Cerebellar cortex (tissue), 1 donor: ENCODE measurements at places on chromosomes 2 and 18.

DNA sequence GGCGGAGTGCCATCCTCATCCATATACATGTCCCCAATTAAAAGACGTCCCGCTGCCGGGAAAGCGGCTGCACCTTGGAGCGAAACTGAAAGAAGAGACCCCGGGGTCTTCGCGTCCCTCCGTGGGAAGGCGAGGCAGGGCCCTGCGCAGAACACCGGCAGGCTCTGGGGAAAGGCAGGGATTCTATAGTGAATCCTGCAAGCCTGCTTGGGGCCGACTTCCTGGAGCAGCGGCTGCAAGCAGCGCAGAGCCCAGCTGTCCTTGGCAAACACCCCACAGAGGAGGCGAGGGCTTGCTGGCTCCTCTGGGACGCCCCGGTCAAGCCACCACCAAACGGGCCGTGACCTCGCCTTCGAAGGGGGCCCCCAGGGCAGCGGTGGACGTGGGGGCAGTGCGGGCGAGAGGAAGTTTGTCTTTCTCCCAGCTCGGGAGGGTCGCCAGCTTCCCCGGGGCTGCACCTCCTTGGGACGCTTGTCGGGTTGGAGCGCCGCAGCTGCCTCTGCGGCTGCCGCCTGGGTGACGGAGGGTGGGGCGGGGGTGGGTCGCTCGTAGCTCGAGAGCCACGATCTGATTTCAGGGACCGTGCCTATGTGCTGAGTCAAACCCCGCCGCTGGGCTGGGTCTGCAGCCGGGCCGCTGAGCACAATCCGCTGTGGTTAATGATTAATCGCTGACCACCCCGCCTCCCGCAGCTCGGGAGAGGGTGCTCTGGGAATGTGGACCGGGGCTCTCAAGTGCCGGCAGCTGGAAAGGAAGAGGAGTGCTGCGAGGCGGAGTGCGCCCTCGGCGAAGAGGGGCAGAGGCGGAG is 486 bp upstream of the GPR39 start:
- DNase-seq, result no peak

GRCh38 chr18:12569791-12570190 is 88.1 kb downstream of the SPIRE1 start:
- no peak for DNase-seq

- DNase-seq, result no peak
Observed at GRCh38 chr18:22094358-22094734, 75.0 kb upstream of the GATA6 start.

DNA sequence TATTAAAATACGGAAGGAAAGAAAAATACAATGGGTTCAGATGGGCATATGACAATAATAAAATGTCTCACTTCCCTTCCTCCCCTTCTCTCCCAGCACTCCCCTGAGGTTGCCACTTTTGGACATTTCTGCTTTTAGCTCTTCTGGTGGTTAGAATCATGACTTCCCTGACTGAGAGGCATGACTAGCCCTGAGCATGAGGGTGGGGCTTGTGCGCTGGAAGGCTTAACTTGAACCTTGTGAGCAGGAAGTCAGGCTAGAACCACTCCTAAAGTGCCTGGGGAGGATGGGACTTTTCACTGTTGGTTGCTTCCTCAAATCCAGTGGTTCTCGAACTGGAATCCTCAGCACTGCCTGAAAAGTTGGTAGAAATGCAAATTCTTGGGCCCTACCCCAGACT is 19.7 kb upstream of the ARHGAP25 start:
- DNase-seq, result no peak

DNA sequence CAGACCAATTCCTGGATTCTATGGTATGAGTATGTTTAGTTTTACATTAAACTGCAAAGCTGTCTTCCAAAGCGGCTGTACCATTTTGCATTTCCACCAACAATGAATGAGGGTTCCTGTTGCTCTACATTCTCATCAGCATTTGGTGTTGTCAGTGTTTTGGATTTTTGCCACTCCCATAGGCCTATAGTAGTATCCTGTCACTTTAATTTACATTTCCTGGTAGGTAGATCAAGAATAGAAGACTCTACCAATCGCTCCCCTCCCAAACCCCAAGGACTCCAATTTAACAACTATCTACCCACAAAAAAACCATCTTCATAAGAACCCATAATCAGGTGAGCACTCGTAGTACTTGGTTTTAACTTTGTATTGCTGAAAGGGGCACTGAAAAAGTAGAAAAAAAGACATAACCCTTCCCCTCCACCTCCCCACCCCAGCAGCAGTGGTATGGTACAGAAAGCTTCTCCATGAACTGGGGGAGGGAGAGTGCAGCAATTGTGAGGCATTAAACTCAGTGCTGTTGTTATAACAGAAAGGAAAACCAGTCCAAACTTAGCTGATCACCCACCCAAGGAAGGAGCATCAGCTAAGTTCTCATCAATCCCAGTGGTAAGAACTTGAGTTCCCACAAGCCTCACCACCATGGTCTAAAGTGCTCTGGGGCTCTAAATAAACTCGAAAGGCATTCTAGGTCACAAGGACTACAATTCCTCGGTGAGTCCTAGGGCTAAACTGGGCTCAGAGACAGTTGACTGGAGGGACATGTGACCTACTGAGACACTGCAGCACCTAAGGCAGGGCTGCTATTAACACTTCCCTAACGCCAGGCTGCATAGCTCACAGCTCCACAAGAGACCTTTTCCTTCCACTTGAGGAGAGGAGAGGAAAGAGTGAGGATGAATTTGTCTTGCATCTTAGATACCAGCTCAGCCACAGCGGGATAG is 35.5 kb upstream of the CYTIP start:
- DNase-seq, result no peak

DNA sequence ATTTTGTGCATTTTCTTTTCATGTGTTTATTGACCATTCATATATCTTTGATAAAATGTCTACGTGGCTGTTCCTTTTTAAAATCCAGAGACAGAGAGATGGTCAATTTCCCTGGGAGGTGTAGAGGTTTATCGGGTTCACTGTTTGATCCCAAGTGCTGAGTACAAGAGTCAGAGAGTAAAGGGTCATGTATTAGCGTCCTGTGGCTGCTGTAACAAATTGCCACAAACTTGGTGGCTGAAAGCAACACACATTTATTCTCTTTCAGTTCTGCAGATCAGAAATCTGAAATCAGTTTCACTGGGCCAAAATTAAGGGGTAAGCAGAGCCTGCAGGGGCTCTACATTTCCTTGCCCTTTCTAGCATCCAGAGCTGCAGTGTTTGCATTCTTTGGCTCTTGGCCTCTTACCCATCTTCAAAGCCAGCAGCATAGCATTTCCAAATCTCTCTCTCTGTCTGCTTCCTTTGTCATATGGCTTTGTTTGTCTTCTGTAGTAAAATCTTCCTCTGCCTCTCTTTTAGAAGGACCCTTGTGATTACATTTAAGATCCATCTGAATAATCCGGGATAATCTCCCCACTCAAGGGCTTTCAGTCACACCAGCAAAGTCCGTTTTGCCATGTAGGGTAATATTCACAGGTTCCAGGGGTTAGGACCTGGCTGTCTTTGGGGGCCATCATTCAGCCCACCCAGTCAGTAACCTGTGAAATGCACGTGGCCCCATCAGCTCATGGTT is 49.9 kb downstream of the TMEM17 start:
- no peak for DNase-seq

DNA sequence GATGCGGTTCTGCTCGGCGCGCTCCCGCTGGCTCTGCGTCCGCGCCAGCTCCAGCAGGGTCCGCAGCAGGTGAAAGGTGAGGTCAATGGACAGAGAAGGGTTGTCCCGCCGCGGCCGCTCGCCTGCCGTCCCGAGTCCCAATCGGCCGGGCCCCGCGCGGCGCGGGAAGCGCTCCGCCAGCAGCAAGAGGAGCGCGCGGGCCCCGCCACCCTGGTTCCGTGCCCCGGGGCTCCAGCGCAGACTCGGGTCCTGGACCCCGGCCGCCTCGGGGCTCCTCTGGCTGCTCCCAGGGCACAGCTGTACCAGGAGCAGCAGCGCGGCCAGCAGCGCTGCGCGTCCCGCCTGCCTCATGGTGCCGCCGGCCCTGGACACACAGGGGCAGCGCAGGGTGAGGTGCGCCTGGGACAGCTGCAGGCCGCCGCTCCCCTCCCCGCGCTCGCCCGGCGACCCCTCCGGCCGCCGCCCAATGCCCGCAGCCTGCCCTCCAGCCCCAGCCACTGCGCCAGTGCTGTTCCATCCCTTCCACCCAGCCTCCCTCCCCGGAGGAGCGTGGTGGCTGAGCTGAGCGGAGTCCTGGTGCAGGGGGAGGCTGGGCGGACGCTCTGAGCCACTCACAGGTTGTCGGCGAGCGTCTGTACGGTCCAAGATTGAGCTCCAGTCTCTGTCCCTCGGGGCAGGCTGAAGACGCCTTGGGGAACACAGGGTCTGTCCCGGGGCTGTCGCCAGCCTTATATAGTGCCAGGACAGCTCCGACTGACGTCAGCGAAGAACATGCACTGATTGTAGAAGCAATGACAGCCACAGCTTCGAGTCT is 493 bp downstream of the UCN start:
- no peak for DNase-seq
